GOT3 (cell line): ENCODE measurements at places on chromosomes 6 and 20.

GRCh38 chr20:48394415-48395081 is 433.3 kb downstream of the PREX1 start:
- no peak for DNase-seq

- DNase-seq, result no peak
These were observed 122.6 kb downstream of the OPRM1 start for GRCh38 chr6:154161689-154162088.

DNA sequence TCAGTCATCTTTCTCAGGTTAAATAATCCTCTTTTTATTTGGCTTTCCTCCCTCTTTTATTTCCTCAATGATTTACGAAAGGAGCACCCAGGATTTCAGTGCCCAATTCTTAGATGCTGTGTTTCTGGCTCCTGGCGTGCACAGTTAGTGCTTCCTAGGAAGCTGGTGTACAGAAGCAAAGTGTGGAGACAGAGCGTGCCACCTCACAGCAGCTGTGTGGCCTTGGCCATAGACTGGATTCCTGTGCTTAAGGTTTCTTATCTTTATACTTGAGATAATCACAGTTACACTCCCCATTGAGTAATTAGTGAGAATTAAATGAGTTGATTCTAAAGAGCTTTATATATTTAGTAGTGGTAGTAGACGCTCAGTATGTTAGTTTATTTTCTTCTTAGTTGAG is 39.7 kb upstream of the GJA1 start:
- no peak for DNase-seq

GRCh38 chr6:87289571-87289970 is 32.8 kb upstream of the SMIM8 start:
- DNase-seq, result no peak

DNA sequence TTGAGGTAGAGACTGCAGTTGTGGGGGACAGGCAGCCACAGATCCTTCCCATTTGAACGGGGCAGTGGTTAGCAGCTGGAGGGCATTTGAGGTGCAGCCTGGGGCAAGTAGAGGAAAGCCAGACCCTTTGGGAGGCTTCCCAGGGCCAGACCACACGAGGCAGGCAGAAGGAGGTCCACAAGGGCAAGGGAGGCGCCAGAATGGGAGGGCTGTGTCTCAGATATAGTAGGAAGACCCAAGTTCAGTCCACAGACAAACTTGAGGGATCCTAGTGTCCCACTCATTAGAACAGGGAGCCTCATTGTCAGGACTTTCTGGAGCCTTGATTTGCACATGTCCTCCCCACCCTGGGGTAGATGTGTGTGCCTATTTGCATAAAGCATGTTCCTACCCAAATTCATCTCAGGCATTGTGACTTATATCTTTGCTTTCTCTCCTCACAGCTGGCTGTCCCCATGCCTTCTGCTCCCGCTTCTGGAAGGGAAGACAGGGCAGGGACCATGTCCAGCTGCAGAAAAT is 166.0 kb downstream of the VEGFA start:
- DNase-seq, result no peak

DNA sequence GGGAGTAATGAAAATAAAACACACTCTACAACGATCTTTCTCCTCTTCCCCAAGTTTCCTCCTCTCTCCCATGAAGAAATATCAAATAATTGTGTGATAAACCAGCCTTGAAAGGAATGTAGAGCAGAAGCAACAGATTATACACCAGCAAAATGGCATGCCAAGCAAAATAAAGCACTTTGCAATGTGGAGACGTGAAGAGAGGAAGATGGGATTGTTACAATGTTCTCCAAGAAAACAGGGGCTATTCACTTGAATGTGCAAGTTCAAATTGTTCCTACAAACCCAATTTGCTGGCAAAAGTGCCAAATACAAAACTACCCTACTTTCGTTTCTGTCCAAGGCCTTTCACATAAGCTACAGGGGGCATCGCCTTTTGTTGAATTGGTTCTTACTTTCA is 185.1 kb downstream of the PDE7B start:
- DNase-seq, result no peak

DNA sequence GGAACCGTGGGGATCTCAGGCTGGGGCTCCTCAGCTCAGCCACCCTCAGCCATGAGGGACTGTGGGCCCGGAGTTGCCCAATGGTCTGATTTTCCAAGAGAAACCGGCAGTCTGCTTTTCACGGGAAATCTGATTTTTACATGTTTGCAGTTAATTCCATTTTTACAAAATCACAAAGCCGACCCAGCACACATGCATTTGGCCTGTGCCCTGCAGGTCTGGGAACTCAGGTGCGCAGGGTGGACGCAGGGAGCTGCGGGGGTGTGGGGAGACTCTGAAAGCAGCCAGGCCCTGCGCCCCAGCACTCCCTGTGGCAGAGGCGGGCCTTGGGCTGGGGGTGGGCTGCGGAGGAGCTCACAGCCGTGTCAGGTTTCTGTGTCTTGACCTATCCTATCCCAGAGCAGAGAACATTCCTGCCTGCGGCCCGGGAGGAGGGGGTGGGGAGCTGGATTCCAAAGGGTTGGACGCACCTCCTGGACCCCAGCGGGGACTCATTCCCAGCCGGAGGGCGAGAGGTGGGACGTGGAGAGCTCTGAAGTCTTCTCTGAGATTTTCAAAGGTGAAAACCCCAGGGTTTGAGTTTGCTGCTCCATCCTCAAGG is 60.6 kb downstream of the ADNP start:
- no peak for DNase-seq

- no peak for DNase-seq
These were observed 67.8 kb downstream of the SYTL3 start for GRCh38 chr6:158717341-158718330.

DNA sequence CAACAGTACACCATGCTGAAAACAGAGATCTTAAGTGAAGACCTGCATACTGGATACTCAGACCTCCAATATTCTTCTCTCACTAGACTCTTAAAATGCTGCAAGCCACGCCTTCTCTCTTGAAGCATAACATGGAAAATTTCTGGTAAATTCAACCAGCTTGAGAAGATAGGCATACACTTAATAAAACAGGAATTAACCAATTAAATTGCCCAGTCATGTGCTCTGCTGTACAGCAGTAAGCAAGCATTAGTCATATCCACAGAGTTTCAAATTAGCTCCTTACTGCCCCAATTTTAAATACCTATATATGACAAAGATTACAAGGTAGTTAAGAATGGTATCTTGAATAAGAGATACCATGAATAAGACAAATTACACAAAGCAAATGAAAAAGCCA is 53.8 kb downstream of the C6orf58 start:
- no peak for DNase-seq

DNA sequence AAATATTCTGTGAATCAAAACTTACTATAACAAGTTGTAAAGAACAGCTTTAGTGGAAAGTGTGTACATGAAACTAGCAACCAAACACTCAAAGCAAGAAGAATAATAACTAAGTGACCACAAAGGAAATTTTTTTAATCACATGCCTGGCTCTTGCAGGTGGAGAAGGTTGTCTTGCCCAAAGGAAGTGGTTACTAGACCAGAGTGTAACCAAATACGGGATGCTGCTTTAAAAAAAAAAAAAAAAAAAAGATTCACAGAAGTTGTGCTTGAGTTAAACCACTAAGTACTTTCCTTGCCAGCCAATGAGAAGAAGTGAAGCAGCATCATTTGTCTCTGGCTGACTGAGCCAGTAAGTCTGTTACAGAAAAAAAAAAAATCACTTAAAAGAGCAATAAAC is 19.1 kb upstream of the HLA-DQB1 start:
- no peak for DNase-seq

GRCh38 chr6:72042088-72042487 is 155.7 kb downstream of the RIMS1 start:
- DNase-seq, result no peak

GRCh38 chr6:76003113-76003512 is 69.3 kb downstream of the IMPG1 start:
- DNase-seq, result no peak

DNA sequence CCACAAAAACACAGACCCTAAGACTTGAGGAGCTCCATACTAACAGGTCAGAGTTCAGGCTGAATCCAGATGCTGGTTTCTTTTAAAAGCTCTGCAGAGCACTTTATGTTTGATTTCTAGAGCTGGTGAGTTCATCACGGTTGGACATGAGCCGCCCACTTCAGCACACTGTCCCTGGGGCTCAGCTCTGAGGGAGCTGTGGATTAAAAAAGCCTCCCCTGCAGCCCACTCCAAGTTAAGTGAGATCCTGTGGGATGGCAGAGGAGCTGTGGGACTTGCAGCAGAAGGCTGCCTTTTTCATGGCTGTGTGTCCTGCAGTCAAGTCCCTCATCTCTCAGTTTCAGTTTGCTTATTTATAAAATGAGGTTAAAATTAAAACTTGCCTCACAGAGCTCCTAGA is 110.5 kb downstream of the FOXO3 start:
- DNase-seq, result no peak

GRCh38 chr6:3835785-3836184 is 13.4 kb upstream of the FAM50B start:
- no peak for DNase-seq

- no peak for DNase-seq
These were observed 137.4 kb downstream of the IPCEF1 start for GRCh38 chr6:154219250-154219649.

DNA sequence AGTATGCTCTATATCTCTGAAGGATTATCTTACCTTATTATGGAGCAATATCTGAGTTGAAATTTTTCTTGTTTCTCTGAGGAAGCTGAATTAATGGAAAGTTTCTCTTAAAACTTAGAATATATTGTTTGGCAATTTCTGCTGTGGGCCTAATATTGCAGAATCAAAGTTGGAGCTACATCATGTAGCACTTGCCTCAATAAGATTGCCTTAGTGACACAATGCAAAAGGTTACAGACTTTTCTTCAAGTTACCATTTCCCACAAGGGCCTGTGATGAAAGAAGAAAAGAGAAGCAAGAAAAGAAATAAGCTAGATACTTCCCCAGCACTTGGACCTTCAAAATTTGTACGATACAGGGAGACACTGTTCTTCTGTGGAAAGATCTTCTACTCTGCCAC is 151.2 kb downstream of the SOBP start:
- DNase-seq, result no peak

- no peak for DNase-seq
These were observed 674.2 kb upstream of the MANEA start for GRCh38 chr6:94902974-94903628.

- DNase-seq, result no peak
These were observed 14.1 kb downstream of the AIG1 start for GRCh38 chr6:143074670-143075318.
